ENCODE measurements at places on chromosomes 12 and 14.

DNA sequence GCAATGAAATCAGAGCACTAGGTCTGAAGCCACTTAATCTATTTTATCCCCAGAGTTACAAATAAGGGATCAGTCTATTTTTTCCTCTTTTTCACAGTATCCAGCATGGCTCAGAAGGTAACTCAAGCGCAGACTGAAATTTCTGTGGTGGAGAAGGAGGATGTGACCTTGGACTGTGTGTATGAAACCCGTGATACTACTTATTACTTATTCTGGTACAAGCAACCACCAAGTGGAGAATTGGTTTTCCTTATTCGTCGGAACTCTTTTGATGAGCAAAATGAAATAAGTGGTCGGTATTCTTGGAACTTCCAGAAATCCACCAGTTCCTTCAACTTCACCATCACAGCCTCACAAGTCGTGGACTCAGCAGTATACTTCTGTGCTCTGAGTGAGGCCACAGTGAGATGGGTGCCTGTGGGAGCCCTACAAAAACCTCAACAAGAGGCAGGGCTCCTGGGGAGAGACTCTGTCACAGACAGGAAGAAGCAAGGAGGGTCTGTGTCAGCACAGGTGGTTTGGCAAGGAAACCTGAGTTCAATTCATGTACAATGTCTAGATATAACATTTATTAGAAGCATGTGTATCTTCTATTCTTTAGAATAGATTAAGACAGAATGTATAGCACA, 334.3 kb upstream of the OR4E1 start:
- no peak for DNase-seq

DNA sequence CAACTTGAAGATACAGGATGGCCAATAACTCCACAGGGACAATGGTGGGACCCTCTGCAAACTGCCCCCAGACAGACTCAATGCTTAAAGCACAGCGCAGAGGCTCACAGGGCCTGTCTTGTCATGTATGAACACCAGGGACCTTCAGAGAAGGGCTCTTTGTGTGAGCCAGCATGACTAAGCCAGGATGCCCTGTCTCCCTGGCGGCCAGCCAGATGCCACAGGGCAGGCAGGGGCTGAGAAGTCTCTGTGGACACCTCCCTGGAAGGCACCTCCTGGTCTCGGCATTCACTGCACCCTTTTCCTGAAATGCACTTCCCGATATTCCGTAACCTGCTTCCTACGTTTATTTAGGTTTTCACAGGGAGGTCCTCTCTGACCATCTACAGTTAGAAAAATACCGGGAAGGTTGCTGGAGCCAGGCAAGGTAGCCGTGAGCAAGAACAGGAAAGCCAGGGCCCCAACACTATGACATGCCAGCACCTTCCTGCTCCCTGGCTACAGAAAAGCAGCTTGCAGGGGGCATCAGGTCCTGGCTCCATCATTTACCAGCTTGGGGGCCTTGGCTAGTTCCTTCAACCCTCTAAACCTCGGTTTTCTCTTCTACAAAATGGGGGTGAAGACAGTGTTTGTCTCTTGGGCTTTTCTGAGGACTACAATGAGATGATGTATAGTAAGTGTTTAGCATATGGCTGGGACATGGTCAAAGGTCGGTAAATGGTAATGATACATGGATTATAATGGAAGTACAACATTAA, 65.0 kb downstream of the PITPNM2 start:
- DNase-seq, result peak; percentile 26

GRCh38 chr12:48815126-48816110, 2.9 kb upstream of the CACNB3 start:
- DNase-seq, result peak; percentile 83

DNA sequence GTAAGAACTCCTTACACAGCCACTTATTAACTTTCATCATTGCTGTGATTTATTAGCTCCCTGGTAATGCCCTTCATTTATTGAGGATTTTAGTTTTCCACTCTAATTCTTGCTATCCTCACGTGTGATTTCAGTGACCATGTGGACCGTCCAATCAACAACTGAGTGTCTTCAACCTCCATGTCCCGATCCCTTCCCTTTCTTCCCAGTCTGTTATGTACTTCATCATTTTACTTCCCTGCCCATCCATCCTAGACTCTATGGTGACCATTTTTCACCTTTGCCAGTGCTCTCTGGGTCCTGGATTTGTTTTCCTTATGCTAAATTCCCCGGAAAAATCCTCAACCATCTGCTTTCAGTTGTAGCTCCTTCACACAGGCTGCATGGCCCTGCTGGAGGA, 111.0 kb downstream of the MSRB3 start:
- no peak for DNase-seq

- DNase-seq, result no peak
These were observed 37.9 kb downstream of the ISCA2 start for GRCh38 chr14:74531467-74531866.

DNA sequence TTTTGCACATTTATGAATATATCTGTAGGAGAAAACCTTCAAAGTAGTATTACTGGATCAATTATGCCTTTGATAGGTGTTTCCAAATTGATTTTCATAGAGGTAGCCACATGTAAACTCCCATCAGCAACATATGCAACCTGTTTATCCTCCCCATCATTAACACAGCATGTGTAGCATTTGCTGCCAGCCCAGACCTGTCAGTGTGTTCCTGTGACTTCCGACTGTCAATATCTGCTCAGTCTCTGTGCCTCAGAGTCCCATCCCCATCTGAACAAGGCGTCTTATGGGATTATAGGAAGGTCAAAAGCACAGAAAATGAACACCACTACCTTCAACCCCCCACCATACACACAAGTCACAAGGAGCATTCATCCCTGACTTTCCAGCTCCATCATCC, 9.5 kb upstream of the CAPRIN2 start:
- no peak for DNase-seq

- peak; percentile 35 for DNase-seq
These were observed 4.4 kb upstream of the NID2 start for GRCh38 chr14:52073251-52073650.

Data from fibroblast of skin of abdomen (primary cell).